H9 (cell line): ENCODE measurements at places on chromosomes 7 and 10.

GRCh38 chr7:128427289-128427891, 17.6 kb upstream of the IMPDH1 start:
- no peaks in the 10 kb centered on the region for H3K4me1 ChIP-seq
- no peak overlapping the region for H3K4me3 ChIP-seq
- no peaks in the 10 kb centered on the region for H3K27me3 ChIP-seq
- no peak overlapping the region for H3K27ac ChIP-seq
- no peak for DNase-seq

- H3K27ac ChIP-seq: no peak overlapping the region
- DNase-seq: no peak
- no peak overlapping the region for H3K4me3 ChIP-seq
- no peaks in the 10 kb centered on the region for H3K27me3 ChIP-seq
- no peaks in the 10 kb centered on the region for H3K36me3 ChIP-seq
These were observed 56.3 kb downstream of the LRMDA start for GRCh38 chr10:75487755-75488125.

- H3K27me3 ChIP-seq: no peaks in the 10 kb centered on the region
- no peak overlapping the region for H3K4me3 ChIP-seq
- no peak overlapping the region for H3K27ac ChIP-seq
These were observed 61.8 kb upstream of the MET start for GRCh38 chr7:116610210-116610609.

DNA sequence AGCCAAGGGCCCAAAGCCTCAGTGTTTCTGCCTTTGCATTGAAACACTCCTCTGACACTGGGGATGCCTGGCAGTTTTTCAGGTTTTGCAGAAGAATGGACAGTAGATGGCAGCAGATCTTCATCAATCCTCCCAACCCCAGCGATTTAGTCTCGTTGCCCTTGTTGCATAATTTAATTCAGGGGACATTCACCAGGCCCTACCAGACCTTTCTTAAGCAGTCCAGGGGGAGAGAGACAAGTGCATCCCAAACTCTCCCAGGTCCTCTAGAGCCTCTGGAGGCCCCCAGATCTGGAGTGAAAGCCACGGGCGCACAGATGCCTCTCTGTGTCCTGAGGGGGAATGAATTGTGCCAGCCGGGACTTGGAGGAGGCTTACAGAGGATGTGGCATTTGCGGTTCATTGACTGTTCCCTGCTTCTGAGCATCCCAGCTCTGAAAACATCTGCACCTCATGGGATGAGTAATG, 29.6 kb downstream of the MINDY4 start:
- H3K36me3 ChIP-seq: no peaks in the 10 kb centered on the region; the same call in 2 of the 3 replicates
- H3K4me3 ChIP-seq: no peak overlapping the region
- no peaks in the 10 kb centered on the region for H3K4me1 ChIP-seq
- no peak overlapping the region for H3K27ac ChIP-seq

DNA sequence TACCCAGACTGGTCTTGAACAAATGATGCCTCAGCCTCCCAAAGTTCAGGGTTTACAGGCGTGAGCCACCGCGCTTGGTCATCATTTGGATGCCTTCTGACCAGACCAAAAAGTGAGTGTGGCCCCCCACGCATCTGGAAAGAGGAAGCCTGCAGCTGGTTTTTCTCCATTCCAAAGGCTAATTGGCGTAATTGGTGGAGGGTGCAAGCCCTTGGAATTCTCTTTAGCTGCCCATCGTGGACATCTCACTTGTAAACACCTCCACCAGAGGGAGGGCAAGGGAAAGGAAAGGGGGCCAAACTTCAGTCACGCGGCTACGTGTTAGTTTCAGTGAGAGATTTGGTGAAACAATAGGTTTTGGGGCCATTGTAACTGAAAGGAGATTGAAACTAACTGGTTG, 4.1 kb upstream of the ARHGAP21 start:
- no peaks in the 10 kb centered on the region; the same call in 1 of the 2 replicates for H3K4me1 ChIP-seq
- no peak overlapping the region for H3K27ac ChIP-seq
- no peaks in the 10 kb centered on the region for H3K27me3 ChIP-seq
- H3K36me3 ChIP-seq: no peaks in the 10 kb centered on the region

DNA sequence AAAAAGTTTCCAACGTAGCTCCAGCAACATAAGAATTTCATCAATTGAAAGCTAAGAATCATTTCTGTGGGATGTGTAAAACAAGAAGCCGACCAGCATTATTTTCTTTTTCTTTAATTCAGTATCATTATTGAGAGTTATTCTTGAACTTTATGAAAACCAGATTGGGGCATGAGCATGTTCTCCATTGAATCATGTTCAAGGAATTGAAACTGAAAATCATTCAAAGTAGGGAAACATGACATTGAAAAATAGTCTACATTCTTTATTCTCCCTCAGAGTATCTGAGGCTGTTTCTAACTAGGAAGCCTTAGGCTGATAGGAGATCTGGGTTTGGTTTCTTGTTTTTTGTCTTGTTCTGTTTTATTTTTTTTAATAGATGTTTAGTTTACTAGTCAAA, 253.7 kb downstream of the DYNC1I1 start:
- no peak for DNase-seq
- no peak overlapping the region for H3K4me3 ChIP-seq
- no peaks in the 10 kb centered on the region for H3K4me1 ChIP-seq
- no peaks in the 10 kb centered on the region for H3K27me3 ChIP-seq
- H3K27ac ChIP-seq: no peak overlapping the region

DNA sequence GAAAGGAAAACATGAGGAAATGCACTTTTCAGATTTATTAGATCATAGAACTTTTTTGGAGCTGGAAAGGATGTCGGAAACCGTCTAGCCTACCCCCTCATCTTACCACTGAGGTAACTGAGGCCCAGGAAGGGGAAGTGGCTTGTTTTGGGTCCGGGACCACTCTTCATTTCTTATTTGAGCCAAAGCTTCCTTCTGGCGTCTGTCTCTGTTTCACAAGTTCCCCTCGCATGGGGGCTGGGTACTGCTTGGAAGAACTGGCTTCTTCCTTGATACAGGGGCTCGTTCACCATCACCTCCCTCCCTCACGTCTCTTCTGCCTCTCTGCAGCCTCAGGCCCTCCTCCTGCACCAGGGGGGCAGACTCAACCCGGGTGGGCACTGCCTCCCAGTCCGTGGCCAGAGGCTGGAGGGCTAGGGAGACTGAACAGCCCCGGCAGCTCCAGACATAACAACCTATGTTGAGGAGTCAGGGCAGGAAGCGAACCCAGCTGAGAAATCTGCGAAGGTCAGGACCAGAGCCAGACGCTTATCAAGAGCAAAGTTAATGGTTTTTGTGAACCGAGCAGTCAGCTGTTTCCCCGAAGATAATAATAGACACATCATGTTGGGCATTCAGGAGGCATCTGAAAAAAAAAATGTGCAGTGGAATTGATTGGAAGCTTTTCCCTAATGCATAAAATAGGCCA, 12.9 kb downstream of the HTRA1 start:
- H3K27me3 ChIP-seq: no peaks in the 10 kb centered on the region
- H3K36me3 ChIP-seq: no peaks in the 10 kb centered on the region
- H3K4me1 ChIP-seq: peaks cover 11% of the 10 kb centered on the region
- no peak overlapping the region for H3K4me3 ChIP-seq

- no peaks in the 10 kb centered on the region for H3K27me3 ChIP-seq
- no peaks in the 10 kb centered on the region; the same call in 1 of the 2 replicates for H3K4me1 ChIP-seq
- DNase-seq: no peak
These were observed 7.7 kb downstream of the AGBL3 start for GRCh38 chr7:134993877-134994456.

- no peaks in the 10 kb centered on the region; the same call in 1 of the 2 replicates for H3K4me1 ChIP-seq
- no peak overlapping the region for H3K27ac ChIP-seq
- no peak for DNase-seq
These were observed 136.8 kb downstream of the KLF6 start for GRCh38 chr10:3648170-3648569.

GRCh38 chr7:57529931-57530330, 80.0 kb downstream of the ZNF716 start:
- H3K27ac ChIP-seq: no peak overlapping the region
- DNase-seq: no peak
- no peaks in the 10 kb centered on the region for H3K4me1 ChIP-seq
- no peak overlapping the region for H3K4me3 ChIP-seq

DNA sequence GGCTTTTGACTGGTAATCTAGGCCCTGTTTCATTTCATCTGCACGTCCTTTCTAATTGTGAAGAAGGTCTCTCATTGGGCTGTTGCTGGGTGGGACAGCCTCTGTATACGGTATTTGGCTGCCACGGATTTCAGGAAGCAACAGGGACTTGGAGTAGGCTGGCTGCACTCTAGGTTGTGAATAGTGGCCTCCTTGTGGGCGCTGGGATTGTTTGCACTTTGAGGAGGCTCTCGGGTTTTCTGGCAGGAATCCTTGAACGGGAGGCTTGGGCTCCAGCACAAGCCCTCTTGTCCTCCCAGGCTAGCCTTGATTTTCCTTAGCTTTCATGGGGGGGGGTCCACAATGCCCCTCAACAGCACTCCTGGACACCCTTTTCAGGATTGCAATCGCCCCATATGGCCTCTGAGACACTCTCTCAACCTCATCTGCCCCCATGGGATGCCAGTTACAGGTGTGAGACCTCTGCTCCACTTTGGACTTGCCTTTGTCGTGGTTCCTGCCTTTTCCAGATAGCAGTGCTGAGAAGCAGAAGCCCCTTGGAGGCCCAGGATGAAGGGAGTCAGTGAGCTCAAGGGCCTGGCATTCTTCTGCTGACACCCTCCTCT, 33.9 kb upstream of the ZNF273 start:
- DNase-seq: peak; percentile 5
- no peak overlapping the region for H3K4me3 ChIP-seq
- no peaks in the 10 kb centered on the region for H3K4me1 ChIP-seq
- no peak overlapping the region for H3K27ac ChIP-seq
- peaks cover 10% of the 10 kb centered on the region for H3K36me3 ChIP-seq
- H3K27me3 ChIP-seq: no peaks in the 10 kb centered on the region

DNA sequence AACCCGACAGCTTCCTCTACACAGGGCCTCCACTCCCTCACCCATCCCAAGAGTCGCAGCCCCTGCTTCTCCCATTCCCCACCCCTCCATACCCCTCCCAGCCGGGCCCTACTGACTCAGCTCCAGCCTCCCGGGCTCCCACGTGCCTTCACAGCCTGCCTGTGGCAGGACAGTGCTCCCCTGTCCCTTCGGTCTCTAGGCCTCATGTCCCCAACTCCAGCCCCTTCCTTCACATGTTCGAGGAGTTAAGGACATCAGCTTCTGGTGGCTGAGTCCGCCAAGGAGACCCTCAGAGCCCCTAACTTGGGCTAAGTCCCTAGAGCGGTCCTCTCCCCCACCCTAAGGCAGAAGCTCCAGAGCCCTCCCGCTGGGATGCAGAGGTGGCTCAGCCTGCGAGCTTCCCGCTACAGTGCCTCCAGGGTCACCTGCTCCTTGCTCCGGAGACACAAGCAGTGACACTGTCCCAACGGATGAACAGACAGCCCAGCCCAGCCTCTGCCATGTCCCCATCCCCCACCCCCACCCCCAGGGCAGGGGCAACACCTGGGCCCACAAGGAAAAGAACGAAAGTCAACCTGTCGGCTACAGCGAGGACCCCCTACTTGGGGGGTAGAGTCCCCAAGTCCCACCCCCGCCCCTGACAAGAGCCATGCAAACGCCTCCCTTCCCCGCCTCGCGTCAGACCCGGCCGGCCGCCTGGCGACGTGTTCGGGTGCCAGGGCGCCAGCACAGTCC, 716 bp downstream of the SMARCD3 start:
- H3K27ac ChIP-seq: no peak overlapping the region
- peak overlapping the region; percentile 72 for H3K4me3 ChIP-seq
- DNase-seq: no peak
- H3K36me3 ChIP-seq: no peaks in the 10 kb centered on the region
- H3K4me1 ChIP-seq: peaks cover 4% of the 10 kb centered on the region; the same call in 1 of the 2 replicates

DNA sequence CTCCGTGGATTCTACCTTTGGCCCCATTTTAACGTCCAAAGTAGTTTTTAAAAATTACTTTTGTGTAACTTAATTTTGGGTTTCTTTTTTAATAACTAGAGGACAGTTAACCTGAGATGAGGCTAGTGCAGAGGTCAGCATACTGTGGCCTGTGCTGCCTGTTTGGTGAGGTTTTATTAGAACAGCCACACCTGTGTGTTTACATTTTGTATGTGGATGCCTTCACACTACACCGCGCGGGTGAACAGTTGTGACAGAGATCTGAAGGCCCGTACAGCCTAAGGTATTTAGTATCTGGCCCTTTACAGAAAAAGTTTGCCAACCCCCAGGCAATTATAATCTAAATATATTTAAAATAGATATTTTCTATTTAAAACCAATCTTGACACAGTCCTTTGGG, 46.9 kb downstream of the STK17A start:
- H3K4me1 ChIP-seq: no peaks in the 10 kb centered on the region
- peaks cover 7% of the 10 kb centered on the region; the same call in 1 of the 3 replicates for H3K36me3 ChIP-seq
- no peak overlapping the region for H3K27ac ChIP-seq

GRCh38 chr7:117949232-117949631, 76.0 kb upstream of the CTTNBP2 start:
- H3K4me3 ChIP-seq: no peak overlapping the region
- no peaks in the 10 kb centered on the region for H3K36me3 ChIP-seq
- no peak for DNase-seq
- H3K27ac ChIP-seq: no peak overlapping the region

DNA sequence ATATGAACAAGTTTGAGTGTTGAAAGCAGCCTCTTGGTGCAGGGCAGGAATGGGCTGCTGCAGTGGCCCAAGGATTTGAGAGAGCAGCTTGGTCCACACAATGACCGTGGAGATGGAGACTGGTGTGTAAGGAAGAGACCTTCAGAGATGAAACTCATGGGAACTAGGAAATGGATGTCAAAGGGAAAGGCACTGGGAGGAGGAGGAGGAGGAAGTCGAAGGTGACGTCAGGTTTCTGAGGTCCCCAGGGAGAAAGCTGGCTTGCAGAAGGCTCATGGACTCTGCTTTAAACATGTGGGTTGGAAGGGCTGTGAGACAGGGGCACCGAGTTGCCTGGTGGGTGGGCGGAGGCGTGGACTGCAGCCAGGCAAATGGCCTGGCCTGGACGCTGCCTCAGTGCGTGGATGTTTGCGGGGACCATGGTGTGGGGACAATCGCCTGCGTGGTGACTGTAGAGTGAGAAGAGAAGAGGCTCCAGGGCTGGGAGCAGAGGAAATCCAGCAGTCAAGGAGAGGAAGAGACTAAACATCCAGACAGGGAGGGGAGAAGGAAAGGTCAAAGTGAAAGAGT, 14.6 kb downstream of the C10orf71 start:
- DNase-seq: no peak
- no peaks in the 10 kb centered on the region for H3K4me1 ChIP-seq
- no peak overlapping the region for H3K4me3 ChIP-seq
- H3K27ac ChIP-seq: no peak overlapping the region

GRCh38 chr10:88423732-88424131, 159.4 kb downstream of the RNLS start:
- DNase-seq: no peak
- no peaks in the 10 kb centered on the region for H3K27me3 ChIP-seq
- no peak overlapping the region for H3K27ac ChIP-seq

- H3K27me3 ChIP-seq: no peaks in the 10 kb centered on the region; the same call in 1 of the 2 replicates
- H3K36me3 ChIP-seq: no peaks in the 10 kb centered on the region
- no peak overlapping the region for H3K27ac ChIP-seq
- H3K4me1 ChIP-seq: peaks cover 4% of the 10 kb centered on the region; the same call in 1 of the 2 replicates
These were observed 511.4 kb upstream of the GALNT17 start for GRCh38 chr7:70620333-70621055.
